Ecto neural progenitor cell (in vitro differentiated cells): ENCODE measurements at places on chromosomes 12 and 14.
A peak's percentile ranks its signal among the peaks of the same experiment; 100 is the strongest.

GRCh38 chr12:116441292-116441691 lies 117.9 kb upstream of the MAP1LC3B2 start:
- no peak for DNase-seq

- no peak for DNase-seq
These were observed 5.8 kb downstream of the PLEKHD1 start for GRCh38 chr14:69490219-69490918.

DNA sequence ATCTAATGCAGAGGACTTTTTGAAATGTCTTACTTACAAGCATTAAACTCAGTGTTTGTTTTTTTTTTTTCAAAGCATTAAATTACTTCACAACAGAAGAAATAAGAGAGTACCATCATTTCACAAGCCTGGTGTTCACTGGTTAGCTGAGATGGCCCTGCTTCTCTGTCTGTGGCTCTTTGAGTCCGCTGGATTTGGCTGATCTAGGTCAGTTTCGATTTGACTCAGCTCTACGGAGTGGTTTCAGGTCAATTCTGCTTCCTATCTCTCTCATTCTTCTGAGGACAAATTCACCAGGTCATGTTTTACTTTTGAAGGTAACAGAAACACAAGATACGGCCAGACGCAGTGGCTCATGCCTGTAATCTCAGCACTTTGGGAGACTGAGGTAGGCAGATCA lies 1066.1 kb downstream of the FLRT2 start:
- no peak for DNase-seq

DNA sequence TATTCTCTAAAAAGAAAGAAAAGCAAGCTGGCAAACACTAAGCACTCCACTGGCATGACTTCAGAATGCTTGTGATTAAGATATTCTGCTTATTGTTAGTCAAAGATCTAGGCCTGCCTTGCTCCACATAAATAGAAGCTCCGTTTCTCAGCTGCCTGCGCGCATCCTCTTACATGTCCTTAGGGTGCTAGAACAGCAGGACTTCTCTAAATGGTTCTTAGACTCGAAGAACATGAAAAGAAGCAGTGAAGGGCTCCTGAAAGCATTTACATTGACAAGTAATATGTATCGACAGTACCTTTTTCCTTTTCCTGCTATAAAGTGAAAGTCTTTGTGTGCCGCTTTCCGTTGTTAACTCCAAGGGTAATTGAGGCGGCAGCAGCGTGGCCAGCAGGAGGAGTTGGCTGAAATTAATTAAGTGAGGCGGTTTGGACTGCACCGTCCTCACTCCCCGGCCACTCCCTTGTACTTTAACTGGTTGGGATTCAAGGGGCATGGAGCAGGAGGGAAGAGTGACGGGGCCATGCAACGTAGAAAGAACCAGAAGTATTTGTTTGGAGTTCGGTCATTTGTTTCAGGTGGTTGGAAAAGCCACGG lies 34.2 kb upstream of the OTX2 start:
- no peak for DNase-seq

DNA sequence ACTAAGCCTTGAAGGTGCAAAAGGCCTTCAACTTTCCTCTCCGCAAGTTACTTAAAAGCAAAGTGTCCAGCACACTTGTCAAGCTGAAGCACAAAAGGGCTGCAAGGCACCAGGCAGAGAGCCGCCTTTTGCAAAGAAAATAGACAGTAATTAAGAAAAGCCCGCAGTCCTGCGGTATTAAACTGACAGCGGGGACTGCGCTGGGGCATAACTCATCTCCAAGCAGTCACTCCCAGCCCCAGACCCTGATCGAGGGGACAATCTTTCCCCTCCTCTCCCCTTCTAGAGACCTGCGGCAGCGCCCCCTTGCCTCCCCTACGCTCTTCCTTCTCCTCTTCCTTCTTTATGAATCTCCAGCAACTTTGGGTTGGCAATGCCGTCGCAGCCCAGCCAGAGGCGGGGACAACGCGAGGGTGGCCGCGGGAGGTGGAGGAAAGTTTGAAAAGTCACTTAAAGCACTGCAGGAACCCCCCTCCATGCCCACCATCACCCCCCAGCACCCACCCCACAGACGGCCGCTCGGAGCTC lies 200.9 kb upstream of the CAND1 start:
- peak; percentile 76 for DNase-seq

GRCh38 chr12:91224401-91224800 lies 41.8 kb upstream of the DCN start:
- DNase-seq: no peak

DNA sequence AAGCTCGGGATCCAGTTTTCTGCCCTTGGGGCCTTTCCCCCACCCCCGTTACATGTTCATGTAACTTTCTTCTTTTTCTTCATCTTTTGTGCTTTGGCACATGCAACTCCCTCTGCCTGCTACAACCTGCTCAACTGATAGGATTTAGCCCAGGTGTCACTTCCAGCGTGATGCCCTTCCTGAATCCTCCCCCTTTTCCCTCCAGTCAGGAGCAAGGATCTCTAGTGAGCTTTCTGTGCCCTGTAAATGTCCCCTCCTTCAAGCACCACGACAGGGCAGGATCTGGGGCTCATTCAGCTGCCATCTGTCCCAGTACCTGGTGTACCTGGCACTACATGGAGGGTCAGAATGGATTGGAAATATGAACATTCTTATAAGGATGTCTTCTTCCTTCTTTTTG lies 15.3 kb downstream of the PELI2 start:
- no peak for DNase-seq

GRCh38 chr12:2641207-2641606 lies 153.6 kb upstream of the FKBP4 start:
- no peak for DNase-seq

DNA sequence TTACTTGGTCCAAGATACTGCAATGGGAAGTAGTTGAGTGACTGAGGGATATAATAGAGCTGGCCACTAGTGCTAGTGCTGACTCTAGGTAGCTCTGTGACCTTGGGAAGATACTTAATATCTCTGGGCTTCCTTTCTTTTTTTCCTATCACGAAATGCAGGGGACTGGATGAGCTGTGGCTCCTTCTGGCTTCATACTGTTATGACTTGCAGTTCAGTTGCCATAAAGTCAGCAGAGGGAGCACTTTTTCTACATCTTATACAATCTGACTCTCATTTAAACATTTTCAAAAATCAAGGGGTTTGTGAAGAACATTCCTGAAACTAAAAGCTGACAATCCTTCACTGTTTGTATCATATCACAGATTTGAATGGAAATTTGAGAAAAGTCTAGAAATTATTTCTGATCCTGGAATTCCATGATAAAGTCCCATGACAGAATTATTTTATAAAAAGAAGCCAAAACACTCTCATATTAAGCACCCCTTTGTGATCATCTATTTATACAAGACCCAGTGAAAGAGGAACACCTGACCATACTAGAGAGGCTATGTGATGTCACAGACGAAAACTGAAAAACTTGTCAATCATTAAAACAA lies 5.3 kb downstream of the BHLHE41 start:
- no peak for DNase-seq

GRCh38 chr12:113476176-113476986 lies 4.7 kb upstream of the LHX5 start:
- DNase-seq: peak; percentile 71

DNA sequence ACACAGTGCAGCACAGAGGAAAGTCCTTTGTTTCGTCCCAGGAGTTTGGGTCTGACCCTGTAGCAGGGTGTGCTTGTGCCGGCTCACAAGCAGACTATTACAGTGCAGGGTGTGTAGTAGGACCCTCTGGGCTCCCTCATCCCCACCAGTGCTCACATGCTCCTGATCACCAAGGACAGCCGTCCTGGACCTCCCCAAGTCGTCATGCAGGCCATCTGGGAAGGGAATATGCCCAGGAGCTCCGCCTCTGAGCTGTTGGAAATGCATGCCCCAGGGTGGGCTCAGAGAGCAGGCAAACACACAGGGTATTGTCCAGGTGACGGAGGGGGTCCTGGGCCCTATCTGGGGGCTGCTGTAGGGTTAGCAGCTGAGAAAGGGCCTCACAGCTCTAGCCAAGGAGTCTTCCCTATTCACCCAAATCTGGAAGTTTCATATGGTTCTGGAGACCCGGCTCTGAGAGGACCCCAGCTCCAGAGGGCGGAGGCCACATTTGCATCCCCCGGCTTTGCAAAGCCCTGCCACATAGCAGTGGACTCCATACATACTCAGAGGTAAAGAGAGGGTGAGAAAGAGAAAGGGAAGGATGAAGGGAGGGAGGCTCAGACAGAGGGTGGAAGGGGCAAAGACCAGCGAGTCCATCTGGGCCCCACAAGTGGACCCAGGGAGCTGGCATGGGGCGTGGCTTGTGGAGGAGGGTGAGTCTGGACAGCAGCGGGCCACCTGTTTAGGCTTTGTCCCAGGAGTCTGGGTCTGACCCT lies 53.5 kb upstream of the PPP2R5C start:
- DNase-seq: no peak

- DNase-seq: peak; percentile 37
These were observed 55.9 kb upstream of the TSPAN11 start for GRCh38 chr12:30870491-30871265.

- DNase-seq: no peak
These were observed 62.3 kb downstream of the FOS start for GRCh38 chr14:75340921-75341320.

DNA sequence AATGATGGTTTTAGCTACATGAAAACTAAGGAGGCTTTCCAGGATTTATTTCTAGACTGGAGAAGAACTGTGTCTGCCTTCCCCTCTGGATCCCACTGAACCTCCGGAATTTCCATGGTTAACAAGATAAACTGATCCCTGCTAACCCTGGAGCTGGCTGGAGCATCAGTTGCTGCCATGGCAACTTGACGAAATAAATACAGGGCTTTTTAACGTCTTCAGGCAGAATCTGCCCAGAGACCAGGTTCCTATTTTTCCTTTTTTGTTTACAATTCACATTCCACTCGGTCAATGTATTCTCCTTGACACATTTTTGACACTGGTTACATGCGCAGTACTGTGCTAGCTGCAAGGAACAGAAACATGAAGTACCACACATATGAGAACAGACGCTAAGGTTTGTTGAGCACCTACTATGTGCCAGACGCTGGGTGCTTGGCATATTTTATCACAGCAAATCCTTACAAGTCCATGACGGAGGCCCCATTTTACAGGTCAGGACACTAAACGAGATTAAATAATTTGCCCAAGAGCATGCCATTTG lies 1.7 kb downstream of the C14orf132 start:
- DNase-seq: no peak

GRCh38 chr14:56742391-56742878 lies 67.8 kb downstream of the OTX2 start:
- no peak for DNase-seq

DNA sequence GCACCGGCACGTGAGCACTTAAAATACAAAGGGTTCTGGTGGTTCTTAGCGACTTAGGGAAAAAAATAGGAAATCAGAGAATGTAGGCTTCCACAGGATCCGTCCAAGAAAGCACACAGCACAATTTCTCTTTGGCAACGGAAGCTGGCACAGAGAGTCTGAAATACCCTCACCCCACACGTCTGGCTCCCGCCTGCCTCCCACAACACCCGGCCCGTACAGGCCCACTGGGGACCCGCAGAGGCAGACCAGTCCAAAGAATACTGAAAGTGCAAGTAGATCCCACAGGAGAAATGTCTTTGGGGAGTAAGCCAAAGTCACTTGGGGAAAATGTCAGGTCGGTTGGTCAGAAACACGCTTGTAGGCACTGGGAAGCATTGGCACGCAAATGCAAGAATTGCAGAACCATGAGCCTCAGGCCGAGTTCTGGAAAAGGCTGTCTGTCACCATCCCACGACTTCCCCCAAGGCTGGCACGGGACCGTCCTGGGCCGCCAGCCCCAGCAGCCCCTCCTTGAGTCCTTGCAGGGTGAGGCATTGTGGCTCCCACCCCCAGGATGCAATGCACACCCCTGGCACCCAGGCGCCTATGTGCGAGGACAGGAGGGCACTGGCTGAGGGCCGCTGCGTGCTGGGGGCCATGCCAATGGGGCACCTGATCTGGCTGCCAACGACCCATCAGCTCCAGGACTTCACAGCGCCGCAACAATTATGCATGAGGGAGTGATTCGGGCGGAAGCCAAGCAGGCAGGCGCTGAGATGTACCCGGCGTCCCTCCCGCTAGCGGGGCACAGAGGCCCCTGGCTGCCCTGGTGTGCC lies 29.7 kb downstream of the CHGA start:
- no peak for DNase-seq

DNA sequence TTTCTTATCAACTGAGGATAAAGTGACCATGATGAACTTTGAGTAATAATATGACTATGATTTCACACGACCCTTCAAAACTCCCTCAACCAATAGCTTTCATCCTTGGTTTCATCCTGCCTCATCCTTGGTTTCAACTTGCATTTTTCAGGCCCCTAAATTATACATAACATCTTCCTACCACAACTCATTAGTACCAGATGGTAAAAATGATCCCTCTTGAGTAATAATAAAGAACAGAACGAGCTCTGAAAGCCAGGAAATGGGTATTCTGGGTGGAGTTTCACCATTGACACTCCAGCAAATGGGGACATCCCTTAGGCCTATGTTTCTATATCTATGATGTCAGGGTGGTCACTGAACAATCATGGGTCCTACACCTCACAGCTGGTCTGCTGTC lies 72.1 kb upstream of the LMNTD1 start:
- no peak for DNase-seq

- no peak for DNase-seq
These were observed 38.8 kb upstream of the ATP23 start for GRCh38 chr12:57902478-57902969.

- no peak for DNase-seq
These were observed 42.6 kb downstream of the LRTM2 start for GRCh38 chr12:1862973-1863372.

- DNase-seq: no peak
These were observed 4.9 kb upstream of the NUDT14 start for GRCh38 chr14:105185973-105186372.

GRCh38 chr14:60691383-60692113 lies 32.6 kb downstream of the SIX4 start:
- no peak for DNase-seq

- peak; percentile 49 for DNase-seq
These were observed 147.4 kb downstream of the BCL11B start for GRCh38 chr14:99124482-99125105.

DNA sequence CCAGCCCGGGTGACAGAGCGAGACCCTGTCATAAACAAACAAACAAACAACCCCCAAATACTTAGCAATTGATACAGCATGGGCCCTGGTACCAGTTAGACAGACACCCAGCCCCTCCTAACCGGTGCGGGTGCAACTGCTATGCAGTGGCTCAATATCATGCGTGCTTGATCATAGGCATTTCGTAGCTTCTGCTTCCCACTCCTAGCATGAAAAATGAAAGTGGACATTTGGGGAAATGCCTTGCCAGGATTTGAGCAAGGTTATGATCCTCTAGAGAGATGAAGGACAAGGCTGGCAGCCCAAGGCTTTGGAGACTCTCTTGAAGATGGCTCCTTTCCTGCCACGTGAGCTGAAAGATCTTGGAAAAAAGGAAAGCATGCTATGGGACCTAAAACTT lies 13.7 kb downstream of the FGF6 start:
- no peak for DNase-seq

- DNase-seq: no peak
These were observed 137.4 kb downstream of the BCL11B start for GRCh38 chr14:99134516-99135046.

- peak; percentile 35 for DNase-seq
These were observed 14.8 kb downstream of the ZBTB39 start for GRCh38 chr12:56991319-56992246.

GRCh38 chr12:51683763-51684357 lies 92.8 kb downstream of the SCN8A start:
- DNase-seq: no peak

GRCh38 chr12:32989705-32990104 lies 93.1 kb upstream of the PKP2 start:
- no peak for DNase-seq
